Right hindlimb (tissue), 1 donor: ENCODE measurements at places on chromosomes 1 and 21.

DNA sequence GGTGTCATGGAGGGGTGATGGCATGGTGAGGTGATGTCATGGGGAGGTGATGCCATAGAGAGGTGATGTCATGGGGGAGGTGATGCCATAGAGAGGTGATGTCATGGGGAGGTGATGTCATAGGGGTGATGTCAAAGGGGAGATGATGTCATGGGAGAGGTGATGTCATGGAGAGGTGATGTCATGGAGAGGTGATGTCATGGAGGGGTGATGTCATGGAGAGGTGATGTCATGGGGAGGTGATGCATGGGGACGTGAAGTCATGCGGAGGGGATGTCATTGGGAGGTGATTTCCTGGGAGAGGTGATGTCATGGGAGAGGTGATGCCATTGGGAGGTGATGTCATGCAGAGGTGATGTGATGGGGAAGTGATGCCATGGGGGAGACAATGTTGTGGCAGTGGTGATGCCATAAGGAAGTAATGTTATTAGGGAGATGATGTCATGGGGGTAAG, 92.1 kb upstream of the C1orf174 start:
- DNase-seq = no peak

DNA sequence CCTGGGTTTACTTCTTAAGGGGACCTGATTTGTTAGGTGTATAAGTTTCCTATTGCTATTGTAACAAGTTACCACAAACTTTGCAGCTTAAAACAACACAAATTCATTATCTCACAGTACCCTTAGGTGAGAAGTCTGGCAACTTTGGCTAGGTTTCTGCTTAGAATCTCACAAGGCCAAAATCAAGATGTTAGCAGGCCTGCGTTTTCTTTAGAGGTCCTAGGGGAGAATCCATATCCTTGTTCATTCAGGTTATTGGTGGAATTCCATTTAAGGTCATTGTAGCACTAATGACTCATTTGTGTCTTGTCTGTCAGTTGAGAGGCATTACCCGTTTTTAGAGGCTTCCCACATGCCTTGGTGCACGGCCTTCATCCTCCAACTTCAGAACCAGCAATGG, 8.2 kb upstream of the SH2D1B start:
- DNase-seq = no peak

DNA sequence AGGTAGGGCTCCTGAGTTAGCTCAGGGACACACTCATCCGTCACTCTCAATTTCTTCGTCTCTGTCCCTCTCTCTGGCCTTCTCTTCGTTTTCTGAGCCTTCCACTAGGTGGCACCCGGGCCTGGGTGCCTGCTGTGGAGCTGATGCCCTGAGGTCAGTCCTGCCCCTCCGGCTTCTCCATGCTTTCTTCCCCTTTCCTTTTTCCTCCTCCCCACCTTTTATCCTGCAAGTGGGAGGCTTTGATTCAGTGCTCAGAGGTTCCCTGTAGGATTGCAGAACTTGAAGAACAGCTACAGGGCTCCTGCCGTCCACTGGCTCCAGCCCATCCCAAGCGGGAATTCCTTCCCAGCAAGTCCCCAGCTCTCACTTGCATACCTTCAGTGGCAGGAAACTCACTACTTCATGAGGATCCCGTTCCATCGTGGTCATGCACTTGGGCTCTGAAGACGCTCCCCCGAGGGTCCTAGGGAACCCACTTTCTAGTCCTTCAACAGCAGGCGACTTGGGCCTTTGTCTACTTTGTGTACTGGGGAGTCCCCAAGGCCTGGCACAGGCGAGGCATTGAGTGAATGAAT, 45.6 kb downstream of the SRRM1 start:
- peak; percentile 77 for DNase-seq

- DNase-seq = no peak
These were observed 82.3 kb downstream of the CYYR1 start for GRCh38 chr21:26490771-26491170.

DNA sequence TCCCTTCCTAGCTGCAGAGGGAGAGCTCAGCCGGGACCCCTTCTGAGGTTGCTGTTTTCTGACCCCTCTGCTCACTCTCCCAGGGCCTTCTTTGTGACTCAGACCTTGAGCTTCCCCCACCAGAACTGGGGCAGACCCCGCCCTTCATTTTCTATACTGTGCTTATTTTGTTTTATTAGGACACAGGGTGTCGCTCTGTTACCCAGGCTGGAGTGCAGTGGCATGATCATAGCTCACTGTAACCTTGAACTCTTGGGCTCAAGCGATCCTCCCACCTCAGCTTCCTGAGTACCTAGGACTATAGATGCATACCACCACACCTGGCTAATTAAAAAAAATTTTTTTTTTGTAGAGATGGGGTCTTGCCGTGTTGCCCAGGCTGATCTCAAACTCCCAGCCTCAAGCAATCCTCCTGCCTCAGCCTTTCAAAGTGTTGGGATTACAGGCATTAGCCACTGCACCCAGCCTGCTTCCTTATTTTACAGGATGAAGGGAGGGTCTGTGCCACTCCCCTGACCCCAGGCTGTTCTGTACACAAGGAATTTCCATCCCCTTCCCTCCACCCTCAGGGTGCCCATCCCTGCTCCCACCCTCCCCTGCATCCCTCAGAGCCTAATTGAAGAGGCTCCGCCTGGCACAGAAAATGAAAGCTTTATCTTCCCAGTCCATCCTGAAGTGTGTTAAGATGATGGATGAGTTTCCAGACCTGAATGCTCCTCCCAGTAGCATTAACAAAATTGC, 195.2 kb upstream of the POU3F1 start:
- no peak for DNase-seq

- no peak for DNase-seq
These were observed 63.2 kb downstream of the PRKAB2 start for GRCh38 chr1:147109041-147109440.

- DNase-seq = no peak
These were observed 73.2 kb downstream of the DISC1 start for GRCh38 chr1:231699784-231700183.

DNA sequence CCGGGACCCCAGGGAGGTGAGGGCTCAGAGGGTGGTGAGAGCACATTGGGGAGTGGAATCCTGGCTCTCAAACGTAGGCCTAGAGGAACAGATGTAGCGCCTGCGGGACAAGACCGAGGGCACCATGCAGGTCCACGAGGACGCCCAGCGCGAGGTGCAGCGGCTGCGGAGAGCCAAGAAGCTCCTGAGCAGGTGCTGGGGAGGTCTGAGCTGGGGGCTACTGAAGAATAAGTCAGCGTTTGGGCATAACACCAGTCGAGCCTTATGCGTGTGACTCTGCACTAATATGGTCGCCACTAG, 2.6 kb upstream of the NBPF3 start:
- DNase-seq = no peak

DNA sequence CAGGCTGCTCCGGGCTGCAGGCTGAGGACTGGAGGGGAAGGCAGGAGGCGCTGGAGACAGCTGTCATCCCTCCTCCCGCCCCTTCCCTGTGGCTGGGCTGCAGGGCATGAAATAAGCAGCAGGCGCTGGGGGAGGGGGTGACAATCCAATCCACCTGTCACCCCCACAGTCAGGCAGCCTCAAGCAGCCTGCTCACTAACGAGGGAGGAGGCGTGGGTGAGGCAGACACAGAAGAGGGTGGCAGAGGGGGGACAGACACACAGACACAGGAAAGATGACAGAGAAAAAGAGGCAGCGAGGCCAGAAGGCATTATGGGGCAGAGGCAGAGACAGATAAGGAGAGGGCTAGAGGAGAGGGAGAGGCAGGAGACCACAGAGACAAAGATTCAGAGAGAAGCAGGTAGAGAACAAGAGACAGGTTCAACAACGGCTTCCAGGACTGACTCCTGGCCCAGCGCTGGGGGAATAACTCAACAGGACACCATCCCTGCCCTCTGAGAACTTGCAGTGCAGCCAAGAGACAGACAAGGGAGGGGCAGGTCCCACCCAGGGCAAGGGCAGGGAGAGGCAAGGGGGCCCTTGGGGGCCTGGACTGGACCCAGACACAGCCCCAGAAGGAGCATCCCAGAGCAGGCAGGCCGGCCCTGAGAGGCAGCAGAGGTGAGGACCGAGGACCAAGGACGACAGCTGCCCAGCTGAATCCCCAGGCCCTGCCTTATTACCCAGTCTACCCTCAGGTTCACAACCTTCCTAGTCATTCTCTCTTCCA, 11.2 kb downstream of the MEF2D start:
- peak; percentile 82 for DNase-seq

- DNase-seq = no peak
These were observed 6.4 kb upstream of the C1orf21 start for GRCh38 chr1:184380468-184380867.

GRCh38 chr1:83693427-83694126, 305.4 kb downstream of the TTLL7 start:
- DNase-seq = peak; percentile 22

- DNase-seq = no peak
These were observed 22.9 kb downstream of the S1PR1 start for GRCh38 chr1:101259744-101260148.

DNA sequence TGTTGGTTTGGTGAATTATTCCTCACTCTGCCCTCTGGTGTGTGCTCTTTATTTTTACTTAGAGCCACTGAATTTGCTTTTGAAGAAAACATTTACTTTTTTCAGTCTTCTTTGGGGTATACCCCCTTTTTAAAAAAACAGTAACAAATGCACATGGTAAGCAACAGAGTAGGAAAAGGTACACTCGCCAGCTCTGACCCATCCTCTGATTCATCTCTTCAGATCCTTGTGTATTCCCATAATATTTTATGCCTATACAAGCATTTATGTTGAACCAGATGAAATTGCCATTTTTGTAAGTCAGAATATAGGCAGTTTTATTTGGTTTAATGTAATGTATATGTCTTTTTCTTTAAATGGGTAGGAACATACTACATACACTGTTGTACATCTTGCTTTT, 28.3 kb downstream of the TTC3 start:
- no peak for DNase-seq

GRCh38 chr1:2083666-2084065, 33.5 kb downstream of the PRKCZ start:
- DNase-seq = no peak
